ENCODE measurements at places on chromosomes 2 and 18.

DNA sequence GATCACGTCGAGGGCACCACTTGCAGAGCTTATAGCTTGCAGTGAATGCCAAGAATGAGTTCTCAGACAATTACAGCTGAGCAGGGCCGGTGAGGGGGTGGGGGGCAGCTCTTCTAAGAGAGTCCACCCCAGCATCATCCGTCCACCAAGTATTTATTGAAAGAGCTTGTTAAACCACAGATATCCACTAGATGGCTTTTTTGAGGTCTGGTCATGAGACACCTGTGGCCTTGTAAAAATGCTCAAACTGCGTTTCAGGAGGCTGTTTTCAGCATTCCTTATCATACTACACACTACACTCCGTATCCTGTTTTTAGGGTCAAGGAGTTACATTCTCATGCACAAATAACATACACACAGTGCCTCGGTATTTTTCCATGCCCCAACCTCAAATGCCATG is 51.5 kb downstream of the DNAJC10 start:
- no peak for DNase-seq

GRCh38 chr2:70214953-70215549 is 24.2 kb upstream of the C2orf42 start:
- no peak for DNase-seq

- no peak for DNase-seq
These were observed 123.2 kb downstream of the TMEM17 start for GRCh38 chr2:62382757-62383156.

DNA sequence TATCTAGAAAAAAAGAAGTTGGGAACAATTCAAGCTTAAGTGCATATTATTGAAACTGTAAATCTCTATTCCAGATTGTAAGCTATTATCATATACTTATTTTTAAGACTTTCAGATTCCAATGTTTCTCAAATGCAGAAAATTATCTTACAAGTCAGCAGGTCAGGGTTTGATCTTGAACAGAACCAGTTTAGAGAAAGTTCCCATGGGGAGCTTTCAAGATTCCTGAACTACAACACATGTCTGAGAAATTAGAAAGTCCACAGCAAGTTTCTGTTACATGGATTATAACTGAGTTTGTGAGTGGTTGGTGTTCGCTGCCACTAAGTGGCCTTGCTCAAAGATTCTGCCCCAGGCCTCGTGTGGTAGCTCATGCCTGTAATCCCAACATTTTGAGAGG is 31.6 kb upstream of the SP3 start:
- DNase-seq = no peak

DNA sequence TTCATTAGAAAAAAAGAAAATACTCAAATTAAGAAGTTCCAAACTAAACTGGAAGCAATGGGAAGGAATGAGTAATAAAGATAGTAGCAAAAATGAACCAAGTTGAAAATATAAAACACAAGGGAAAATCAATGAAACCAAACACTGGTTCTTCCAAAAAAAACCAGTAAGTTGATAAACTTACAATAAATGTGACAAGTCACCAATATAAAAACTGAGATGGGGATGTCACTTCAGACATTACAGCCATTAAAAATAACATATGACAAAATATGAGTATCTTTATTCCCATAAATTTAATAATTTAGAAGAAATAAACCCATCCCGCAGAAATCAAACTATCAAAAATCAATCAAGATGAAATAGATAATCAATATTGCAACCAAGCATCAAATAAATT is 633.9 kb upstream of the RAB6C start:
- DNase-seq = no peak

DNA sequence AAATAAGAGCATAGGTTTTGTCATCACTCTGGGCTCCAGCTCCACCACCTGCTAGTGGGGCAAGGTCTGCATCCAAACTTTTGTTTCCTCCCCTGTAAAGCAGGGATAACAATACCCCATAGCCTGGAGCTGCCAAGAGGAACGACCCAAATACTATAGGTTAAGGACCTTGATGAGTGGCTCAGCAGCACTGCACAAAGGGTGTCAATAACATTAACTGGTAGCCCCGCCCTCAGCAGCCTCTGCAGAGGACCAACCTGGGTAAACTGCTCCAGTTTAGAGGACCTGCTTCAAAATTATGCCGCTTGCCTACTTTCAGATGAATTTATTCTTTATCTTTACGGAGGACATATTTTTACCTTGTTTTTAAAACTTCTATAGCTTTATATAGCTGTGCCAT is 65.8 kb upstream of the RIOK3 start:
- DNase-seq = no peak

DNA sequence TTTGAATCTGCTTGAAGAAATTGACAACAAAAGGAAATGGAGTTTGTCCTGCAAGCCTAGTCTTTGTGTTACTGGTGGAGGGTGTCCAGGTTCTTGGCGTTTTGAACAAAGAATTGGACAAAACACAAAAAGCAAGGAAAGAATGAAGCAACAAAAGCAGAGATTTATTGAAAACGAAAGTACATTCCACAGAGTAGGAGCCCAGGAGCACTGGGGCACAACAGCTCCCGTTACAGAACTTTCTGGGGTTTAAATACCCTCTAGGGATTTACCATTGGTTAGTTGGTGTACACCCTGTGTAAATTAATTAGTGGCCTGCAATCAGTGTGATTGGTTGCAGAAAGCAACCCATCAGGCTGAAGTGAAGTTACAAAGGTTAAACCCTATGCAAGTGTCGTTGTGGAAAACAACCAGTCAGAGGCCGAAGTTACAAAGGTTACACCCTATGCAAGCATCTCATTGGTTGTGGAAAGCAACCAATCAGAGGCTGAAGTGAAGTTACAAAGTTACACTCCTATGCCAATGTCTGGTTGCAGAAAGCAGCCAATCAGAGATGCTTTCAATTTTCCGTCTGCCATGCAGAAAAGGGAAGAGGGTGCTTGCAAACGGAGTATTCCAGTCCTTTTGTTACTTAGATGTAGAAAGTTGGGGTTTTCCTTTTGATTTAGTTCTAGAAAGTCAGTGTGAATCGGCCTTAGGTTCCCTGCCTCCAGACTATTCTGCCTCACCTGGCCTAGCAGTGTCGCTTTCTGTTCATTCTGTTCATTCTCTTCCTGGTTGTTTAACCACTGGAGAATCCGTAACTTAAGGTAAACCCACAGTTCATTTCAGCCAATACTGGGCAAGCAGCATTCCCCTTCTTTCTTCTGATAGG is 47.6 kb upstream of the PTH2R start:
- DNase-seq = no peak

DNA sequence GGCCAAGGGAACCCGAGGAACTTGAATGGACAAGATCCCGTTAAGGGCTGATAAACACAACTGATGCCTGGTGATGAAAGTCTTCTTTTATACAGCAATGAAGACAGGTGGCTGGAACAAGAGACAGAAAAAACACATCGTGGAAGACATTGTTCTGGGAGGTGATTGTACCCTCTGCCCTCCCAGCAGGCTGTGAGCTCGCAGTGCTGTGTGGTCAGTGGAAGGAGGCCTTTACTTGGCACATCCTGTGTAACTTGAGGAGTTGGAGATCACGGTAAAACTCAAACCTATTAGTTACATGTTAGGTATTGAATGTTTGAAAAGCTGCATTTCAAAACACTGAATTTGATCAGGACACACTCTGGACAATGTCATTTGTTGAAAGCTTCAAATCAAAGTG is 249.9 kb upstream of the EPAS1 start:
- no peak for DNase-seq

DNA sequence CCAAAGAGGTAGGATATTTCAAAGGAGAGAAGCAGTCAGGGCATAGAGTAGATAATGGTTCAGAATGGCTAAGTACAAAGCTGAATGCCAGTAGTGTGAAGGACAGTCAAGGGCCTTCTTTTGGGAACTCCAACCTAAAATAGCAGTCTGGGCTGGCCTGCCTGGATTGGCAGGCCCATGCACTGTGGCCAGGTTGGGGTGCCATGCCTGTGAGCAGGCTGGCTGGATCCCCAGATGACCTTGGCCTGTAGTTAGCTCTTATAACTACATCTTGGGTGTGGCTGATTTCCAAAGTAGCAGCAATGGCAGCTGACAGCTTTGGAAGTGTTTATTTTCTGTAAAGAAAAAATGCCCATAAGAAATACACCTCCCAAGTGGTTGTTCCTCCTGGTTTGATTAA is 51.5 kb upstream of the ITGB6 start:
- no peak for DNase-seq

GRCh38 chr2:24642351-24642750 is 150.8 kb downstream of the PTRHD1 start:
- DNase-seq = no peak

GRCh38 chr2:174247474-174248186 is 702 bp downstream of the OLA1 start:
- no peak for DNase-seq

- DNase-seq = no peak
These were observed 48.6 kb downstream of the NRP2 start for GRCh38 chr2:205730701-205731582.

DNA sequence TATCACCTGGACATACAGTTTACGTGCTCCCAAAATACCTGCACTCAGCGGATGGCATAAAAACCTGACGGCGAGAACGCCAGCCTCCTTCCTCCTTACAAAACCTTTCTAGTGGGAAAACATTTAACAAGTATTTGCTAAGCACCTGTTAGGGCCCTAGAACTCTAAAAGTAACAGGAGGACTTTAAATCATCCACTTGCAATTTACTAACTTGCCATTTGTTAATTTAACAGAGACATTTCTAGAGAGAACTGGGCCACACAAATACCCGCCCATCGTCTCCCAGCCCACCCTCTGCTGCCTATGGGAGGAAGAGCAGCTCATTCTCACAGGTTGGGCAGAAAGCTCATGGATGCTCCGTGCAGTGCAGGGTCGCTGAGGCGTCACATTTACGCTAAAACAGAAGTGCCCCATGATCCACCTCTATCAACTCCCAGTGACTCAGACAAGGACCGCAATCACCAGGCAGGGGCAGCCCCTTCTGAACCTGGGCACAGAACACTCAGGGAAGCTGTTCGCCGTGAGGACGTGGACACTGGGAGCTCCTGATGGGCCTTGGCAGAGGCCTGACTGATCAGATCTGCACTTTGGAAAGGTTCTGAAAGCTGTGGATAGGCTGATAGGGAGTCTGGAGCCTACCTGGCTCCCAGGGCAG is 106.9 kb downstream of the HDAC4 start:
- DNase-seq = no peak

DNA sequence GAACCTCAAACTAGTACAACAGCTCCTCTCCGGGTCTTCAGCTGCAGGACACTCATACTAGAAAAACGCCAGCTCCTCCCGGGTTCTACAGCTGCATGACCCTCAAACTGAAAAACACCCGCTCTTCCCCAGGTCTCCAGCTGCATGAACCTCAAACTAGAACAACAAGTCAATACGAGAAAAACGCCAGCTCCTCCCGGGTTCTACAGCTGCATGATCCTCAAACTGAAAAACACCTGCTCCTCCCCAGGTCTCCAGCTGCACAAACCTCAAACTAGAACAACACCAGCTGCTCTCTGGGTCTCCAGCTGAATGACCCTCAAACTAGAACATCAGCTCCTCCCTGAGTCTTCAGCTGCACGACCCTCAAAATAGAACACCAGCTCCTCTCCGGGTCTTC is 315.0 kb upstream of the TFPI start:
- no peak for DNase-seq

DNA sequence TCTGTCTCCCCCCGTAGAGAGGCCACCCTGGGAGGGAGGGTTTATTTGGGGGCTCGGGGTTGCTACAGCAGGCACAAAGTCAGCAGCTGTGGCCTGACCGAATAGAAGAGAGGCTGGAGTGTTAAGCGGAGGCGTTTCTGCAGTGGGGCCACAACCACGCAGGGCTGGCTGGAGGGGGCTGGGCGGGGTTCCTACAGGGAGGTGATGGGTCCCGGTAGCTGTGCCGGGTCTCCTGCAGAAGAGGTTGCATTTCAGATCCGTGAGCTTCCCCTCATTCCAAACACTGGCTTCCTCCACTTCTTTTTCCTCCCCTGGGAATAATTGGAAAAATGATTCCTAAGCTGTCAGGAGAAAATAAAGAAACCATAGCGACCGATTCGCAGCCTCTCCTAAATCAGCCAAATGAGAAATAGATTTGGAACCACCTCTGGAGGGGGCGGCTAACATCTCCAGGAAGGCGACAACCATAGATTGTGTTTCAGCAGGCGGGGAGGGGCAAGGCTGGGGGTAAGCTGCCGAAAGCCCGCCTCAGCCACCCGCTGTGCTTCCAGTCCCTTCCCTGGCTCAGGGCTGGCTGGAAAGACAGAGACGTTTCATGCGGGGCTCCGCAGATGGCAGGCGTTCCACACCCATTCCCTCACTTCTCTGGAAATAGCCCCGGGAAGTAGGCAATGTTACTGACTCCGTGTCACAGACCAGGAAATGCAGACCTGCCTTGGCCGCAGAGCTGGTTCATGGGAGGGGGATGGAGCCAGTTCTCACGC is 85.6 kb upstream of the TAF1B start:
- peak; percentile 81 for DNase-seq

GRCh38 chr18:26655525-26656430 is 107.4 kb upstream of the KCTD1 start:
- DNase-seq = peak; percentile 86

GRCh38 chr18:11851806-11852337 is 659 bp downstream of the CHMP1B start:
- DNase-seq = peak; percentile 70

GRCh38 chr2:59726228-59727120 is 827.0 kb downstream of the BCL11A start:
- DNase-seq = no peak

GRCh38 chr2:106812383-106812782 is 73.6 kb downstream of the ST6GAL2 start:
- no peak for DNase-seq

GRCh38 chr2:224650815-224651439 is 65.2 kb downstream of the CCDC195 start:
- no peak for DNase-seq

GRCh38 chr2:181411105-181411849 is 45.9 kb upstream of the ITGA4 start:
- DNase-seq = peak; percentile 55

- no peak for DNase-seq
These were observed 59.0 kb downstream of the CWC22 start for GRCh38 chr2:179948058-179948457.

DNA sequence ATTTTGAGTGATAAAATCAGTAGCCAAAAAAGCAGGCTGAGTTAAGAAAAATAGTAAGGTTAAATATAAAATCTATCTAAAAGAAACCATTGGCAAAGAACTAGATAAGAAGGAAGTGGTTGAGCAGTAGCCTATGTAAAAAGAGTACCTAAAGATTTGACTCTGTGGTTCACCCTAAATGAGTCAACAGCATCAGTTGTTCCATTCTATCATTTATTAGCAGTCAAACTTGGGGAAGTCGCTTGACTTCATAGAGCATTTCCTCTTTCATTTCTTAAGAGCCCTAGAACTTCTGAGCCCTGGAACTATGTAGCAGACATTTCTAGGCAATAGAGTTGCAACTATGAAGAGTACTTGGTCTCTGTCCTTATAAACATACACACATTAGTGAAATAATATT is 381.7 kb downstream of the NUP35 start:
- no peak for DNase-seq

DNA sequence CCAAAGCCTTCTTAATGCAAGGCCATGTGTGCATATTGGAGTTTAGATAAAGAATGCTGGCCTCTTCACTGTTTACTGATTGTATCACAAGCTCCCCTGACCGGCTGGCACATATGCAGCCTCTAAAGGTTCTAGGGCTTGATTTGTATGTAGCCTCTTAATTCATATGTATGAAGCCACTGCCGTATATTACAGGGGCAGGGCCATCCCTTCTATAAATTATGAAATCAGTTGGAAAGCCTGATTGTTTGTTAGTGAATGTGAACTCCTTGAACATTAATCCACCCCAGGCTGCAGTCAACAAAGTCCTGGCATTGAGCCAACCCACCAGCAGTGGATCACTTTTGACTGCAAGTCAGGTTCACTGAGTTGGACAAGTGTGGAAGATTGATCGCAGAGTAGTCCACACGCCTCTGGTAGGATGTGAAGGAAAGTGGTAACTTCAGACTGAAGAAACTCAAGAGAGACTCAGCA is 61.6 kb upstream of the PARD3B start:
- no peak for DNase-seq

All from left forelimb (tissue), 1 donor.